Activated CD4-positive, alpha-beta T cell treated with anti-CD3 and anti-CD28 coated beads, Interleukin-2, amount 50 U/mL, for 16 hours (primary cell): ENCODE measurements at places on chromosomes 3 and 15.

DNA sequence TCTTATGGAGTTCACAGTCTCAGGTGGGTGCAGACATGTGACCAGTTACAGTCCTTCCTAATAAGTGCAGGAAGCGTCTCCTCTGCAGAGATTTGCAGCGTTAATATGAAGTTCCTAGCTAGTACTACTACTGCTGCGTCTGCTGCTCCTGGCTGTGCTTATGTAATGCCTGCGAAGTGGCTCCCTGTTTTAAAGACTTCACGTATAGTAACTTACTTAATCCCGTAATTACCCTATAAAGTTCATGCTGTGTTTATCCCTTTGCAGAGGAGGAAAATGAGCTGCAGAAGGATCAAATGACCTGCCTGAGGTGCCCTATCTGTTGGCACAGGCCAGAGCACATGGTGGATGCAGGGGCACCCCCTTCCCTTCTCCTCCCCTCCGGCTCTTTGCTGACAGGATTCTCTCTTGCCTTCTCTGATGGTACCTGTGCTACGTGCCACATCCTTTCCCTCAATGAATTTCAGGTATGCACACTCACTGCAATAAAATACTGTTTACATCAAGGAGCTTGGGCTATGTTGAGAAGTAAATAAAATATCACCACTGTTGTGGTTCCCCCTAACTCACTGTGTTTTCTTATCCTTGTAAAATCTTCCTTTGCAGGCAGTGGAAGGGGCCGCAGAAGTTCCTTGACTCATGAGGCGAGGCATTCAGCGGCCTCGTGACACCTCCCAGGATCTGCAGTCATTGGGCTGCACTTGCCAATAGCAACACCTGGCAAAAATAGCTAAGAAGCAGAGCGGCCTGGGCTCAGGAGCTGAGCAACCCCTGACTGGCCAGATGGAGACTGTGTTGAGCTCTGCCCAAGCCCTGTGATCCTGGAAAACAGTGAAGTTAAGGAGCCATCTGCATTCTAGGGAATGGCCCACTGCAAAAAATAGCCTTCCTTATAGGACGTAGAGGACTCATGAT lies 188.9 kb upstream of the ATP10A start:
- no peak for DNase-seq

GRCh38 chr3:46406443-46406787 lies 451 bp downstream of the CCR5AS start:
- DNase-seq, result no peak

- no peak for DNase-seq
Measured at GRCh38 chr15:62927836-62928235, 114.7 kb upstream of the TPM1 start.

DNA sequence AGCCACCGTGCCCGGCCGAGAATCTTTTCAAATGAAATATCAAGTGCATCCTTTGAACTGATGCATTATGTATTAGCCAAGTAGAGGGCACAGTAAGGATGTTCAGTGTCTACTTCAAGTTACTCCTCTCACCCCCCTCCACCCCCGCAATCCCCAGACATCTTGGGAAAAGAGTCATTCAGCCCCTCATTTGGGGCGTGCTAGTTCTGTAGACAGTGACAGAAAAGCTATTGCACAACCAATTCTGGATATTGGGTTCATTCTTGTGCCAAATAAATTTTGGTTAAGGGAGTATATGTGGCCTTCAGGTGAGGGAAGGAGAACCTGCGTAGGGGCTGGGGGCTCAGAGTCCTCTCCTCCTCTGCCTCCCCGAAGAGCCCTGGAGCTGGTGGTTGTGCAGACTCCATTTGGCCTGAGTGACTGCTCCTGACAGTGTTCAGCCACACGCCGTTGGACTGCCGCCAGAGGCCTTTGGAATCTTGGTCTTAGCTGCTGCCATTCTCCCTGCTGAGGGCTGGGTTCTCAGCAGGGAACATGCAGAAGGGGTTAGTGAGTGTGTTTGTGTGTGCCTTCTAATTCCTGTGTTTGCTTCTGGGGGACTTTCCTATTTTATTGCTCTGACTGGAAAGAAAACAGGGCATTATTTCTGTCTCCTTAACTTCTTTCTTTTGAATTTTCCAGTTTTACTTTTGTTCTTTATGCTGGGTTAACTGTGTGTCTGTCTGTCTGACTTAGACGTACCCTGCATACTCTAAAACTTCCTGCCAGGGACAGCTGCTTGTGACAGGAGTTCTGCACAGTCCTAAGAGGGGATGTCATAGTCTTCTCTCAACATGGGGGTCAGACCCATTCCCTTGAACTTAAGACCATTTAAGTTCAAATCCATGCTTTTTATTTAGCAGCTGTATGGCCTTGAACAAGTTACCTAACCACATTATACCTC lies 21.0 kb downstream of the RARB start:
- no peak for DNase-seq
